ENCODE measurements at places on chromosomes 7 and 10.

- peak; percentile 26 for DNase-seq
These were observed 98.9 kb downstream of the DYNC1I1 start for GRCh38 chr7:95871075-95871848.

DNA sequence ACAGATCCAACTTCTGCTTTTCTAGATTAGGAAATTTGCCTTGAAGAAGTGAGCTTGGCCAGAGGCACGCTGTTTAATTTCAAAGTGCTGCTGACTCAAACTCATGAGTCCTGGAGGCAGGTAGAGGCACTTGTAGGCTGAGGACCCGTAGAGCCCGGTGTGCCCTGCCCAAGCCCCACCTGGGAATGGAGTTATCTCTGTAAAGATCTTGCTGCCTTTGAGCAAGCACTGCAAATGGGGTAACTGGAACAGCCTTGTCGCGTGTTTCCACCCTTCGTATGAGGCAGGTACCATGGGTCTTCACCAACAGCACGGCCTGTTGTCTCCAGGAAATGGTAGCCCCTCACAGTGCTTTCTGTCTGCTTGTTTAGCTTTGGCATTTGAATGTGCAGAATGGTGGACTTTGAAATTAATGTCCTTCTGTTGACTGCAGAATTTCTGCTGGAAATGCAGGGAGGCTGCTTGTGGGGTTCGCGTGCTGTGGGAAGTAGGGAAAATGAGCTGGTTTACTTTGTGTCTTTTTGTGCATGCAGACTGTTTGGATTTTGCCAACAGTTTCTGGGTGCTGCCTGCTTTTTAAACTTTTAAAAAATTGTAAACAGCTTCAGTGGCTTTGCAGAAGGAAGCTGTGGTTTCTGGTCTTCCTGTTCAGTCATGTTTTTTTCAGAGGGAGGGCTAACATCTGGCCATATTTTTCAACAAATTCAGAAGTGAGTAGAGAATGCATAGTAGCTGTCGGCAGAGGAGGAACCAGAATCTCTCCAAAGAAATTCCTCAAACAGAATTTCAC lies 27.2 kb downstream of the CCM2 start:
- DNase-seq: no peak

GRCh38 chr7:22700559-22701002 lies 26.4 kb upstream of the IL6 start:
- DNase-seq: no peak

DNA sequence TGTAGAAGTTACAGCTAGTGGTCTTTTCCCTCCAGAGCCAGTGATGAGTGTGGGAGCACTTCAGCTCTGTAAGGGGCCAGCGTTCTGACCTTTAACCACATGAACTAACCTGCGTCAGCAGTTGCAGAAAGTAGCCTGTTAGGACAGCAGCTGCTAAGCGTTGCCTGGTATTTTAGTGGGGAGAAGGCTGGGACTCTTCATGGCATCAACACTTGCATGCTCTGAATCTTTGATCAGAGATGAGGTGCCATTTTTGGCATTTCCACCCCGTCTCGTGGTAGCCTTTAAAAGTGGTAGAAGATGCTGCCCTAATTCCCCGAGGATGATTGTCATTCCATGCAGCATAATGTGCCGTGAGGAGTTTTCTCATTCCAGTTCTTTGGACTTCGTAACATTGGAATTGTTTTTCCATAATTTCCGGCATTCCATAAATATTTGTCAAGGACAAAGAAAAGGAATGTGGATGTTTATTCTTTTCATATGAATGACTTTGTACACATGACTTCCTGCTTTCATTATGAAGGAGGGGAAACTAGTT lies 92.2 kb downstream of the AVL9 start:
- peak; percentile 75 for DNase-seq

DNA sequence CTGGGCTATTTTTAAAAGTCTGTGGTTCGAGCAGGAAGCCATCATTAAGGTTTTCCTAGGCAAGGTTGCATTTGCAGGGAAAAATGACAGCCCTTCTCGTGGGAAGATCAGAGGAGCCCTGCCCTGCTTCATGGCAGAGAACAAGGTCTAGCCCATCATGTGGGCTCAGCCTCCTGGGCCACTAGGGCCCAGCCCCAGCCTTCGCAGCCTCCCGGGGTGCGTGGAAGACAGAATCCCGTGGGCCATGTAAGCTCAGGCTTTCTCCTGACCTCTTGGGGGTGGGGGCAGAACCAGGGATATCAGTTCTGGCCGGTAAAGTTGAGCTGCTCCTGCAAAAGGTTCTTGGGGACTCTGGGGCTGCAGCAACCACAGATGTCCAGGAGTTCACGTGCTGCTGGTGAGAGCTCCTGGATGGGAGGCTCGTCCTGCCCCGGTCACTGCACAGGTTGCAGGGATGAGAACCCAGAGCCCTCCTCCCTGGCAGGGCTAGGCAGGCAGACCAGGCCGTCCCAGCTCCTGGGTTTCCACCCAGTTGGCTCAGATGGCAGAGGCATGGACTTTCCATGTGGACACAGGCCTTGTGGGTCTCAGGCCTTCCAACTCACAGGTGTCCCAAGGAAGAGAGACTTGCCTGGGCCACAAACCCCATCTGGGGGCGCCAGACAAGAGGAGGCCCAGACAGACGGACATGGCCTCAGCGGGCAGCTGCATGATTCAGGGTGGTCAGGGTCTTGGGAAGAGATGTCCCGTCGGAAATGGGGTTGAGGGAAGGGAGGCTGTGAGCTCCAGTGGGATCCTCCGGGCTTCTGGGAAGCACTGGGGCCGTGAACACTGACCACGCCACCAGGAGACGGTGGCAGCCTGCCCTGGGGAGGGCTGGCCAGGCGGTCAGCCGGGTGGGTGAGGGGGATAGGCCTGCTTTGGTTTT lies 126.2 kb downstream of the NEURL1 start:
- DNase-seq: no peak
